ENCODE measurements at places on chromosomes 12 and 14.

GRCh38 chr14:36443374-36443773, 76.7 kb downstream of the NKX2-1 start:
- no peak for DNase-seq

DNA sequence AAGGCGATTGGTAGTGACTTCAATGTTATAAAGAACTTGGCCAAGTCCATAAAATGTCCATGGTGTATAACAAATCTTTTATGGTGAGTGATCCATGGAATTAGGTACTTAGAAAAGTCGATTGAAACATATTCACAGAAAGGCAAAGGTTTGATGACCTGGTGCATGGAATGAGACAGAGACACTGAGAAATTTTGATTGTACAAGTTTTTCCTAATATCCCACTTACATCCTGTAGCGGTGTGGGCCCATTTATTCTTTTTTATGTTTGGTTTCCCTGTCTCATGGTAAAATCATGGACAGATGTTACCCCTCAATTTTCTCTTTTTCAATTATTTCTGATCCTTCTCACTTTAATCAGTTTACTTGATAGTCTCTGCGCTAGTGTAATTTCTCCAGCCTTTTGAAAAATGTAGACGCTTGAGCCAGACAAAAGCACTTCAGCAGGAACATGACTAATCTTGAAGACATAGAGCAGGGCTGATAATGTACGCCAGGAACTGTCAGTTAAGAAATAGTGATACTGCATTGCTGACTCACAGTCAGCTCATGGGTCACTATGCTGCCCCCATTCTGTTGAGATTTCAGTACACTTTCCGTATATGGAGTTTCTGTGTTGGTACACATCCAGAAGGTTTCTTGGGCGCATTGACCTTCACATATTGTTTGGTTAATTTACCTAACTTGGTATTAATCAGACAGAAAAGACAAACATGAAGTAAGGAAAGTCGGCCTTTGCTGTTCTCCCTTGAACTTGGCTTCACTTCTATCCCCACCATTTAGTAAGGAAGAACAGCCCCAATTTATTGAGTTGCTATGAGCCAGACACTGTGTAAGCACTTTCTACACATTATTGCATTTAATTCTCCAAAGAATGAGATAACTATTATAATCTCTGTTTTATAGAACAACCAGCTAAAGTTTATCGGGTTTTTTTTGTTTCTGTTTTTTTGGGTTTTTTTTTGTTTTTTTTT, 841.7 kb downstream of the DIO2 start:
- peak; percentile 46 for DNase-seq

- no peak for DNase-seq
These were observed 181.1 kb downstream of the ALX1 start for GRCh38 chr12:85461127-85461526.

GRCh38 chr12:26238341-26239121, 43.2 kb downstream of the SSPN start:
- peak; percentile 40 for DNase-seq

GRCh38 chr14:20503898-20504297, 1.4 kb upstream of the RNASE10 start:
- no peak for DNase-seq

- no peak for DNase-seq
These were observed 216.4 kb downstream of the SLC25A21 start for GRCh38 chr14:36955967-36956366.

- no peak for DNase-seq
These were observed 19.3 kb downstream of the ZNF641 start for GRCh38 chr12:48331399-48331798.

DNA sequence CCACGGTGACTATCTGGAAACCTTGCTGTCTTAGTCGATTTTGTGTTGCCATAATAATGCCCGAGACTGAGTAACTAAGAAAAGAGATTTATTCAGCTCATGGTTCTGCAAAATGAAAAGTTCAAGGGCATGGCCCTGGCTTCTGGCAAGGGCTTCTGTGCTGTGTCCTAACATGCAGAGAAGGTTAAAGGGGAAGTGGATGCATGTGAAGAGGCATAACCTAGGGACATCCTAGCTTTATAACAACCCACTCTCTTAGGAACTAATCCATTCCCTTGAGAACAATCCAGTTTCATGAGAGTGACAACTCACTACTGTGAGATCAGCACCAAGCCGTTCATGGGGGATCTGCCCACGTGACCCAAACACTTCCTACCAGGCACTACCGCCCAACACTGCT, 11.5 kb downstream of the FLVCR2 start:
- no peak for DNase-seq

DNA sequence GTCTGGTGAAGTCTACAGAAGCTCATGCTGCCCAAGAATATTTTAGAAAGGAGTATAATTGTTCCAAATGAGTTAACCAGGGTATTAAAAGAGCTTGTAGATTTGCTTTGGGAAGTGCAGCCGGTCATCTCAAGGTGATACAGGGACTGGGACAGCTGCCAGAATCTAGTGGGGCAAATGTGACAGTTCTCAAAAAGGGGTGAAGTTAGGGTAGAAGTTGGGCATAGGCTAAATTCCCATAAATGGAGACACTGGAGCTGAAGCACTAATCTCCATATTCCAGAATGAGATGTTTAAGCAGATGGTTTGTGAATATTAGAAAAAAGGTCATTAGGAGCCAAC, 94.7 kb downstream of the ANO6 start:
- DNase-seq = no peak

- no peak for DNase-seq
These were observed 491.8 kb downstream of the NPAS3 start for GRCh38 chr14:33430414-33431035.

DNA sequence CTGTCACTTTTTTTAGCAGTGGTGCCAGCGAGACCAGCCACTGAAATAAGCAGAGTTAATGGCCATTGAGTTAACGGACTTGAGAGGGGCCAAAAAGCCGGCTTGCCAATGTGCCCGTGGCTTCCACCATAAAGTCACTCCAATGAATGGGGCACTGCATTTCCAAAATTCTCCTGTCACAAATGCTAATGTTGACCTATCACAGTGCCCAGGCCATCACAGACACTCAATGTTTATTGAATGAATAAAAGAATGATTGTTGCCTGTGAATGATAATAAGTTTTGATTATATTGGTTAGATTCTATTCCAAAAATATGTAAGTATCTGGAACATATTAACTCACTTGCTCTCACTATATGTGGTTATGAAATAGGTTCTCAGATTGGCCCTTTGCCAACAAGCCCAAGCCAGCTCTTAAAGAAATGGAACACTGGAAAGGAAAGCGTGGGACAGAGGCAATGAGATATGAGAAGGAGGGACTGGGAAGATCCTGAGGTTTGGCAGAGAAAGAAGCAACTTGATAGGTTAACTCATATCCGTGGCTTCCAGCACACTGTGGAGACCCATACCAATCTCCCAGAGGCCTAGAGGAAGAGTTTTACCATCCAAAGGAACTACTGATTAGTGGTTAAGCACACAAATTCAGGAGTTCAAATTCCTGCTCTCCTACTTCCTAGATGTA, 108.7 kb downstream of the BTG1 start:
- DNase-seq = peak; percentile 96

GRCh38 chr12:49716553-49716952, 9.3 kb upstream of the FMNL3 start:
- DNase-seq = no peak

GRCh38 chr12:116381744-116382685, 104.5 kb upstream of the MED13L start:
- peak; percentile 98 for DNase-seq

- no peak for DNase-seq
These were observed 108.9 kb downstream of the GPR135 start for GRCh38 chr14:59356312-59356711.

GRCh38 chr14:89327771-89328212, 89.2 kb downstream of the FOXN3 start:
- DNase-seq = no peak

GRCh38 chr14:96192975-96193805, 11.4 kb upstream of the BDKRB2 start:
- no peak for DNase-seq

DNA sequence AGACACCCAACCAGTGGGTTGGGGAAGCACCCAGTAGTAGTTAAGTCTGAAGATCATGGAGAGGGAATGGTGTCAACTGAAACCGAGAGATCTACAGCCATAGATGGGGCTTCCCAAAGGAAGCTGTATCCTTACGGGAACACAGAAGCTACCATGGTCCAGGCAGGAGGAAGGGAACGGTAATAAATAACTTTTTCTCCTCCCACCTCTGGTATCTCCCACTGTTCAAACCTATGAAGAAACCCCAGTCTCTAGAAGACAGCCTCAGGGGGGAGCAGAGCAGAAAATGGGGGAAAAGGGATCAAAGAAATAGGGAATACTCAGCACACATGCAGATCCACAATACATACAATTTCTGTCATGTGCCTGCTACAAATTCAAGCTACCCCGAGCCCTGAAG, 33.4 kb downstream of the ZNF605 start:
- no peak for DNase-seq

DNA sequence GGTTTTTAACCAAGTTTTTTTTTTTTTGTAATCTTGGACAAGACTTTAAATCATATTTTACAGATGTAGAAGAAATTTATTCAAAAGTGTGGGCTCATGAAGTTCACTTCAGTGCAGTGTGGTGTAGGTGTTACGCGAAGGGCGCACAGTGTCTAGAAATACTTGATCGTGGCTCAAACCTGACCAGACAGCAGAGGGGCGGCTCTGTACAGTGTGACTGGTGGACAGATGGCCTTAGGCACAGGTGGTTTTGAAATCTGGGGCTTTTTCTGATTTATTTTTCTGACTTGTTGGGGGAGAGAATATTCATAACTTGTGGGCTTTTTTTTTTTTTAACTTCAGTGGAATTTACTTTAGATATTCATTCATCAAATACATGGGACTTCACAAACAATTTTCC, 179.2 kb downstream of the PELI2 start:
- no peak for DNase-seq

DNA sequence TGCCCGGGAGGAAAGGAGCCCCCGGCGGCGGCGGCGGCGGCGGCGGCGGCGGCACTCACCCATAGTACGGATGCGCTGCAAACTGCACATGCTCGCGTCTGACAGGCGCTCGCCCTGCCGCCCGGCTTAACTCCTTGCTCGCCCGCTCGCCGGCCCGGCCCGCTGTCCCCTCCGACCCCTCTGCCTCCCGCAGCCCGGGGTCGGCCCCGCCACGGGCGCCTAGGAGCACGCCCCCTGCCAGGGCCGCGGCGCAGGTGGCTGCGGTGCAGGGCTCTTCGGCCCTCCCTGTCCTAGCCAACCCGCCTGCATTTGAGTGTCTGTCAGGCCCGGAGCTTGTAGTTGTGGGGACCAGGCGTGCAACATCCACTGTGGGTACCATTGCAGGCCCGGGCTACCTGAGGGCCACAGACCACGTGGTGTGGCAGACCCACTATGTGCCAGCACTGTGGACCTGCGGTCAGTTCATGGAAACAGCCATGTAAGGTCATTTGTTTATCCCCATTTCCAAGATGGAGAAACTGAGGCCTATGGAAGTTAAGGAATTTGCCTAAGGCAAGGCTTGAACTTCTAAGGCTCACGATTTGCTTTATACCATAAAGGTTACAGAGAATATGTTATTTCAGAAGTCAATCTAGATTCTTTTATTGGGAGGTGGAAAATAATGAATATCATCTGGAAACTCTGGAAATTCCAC, 17.6 kb upstream of the PLEKHH1 start:
- DNase-seq = no peak

DNA sequence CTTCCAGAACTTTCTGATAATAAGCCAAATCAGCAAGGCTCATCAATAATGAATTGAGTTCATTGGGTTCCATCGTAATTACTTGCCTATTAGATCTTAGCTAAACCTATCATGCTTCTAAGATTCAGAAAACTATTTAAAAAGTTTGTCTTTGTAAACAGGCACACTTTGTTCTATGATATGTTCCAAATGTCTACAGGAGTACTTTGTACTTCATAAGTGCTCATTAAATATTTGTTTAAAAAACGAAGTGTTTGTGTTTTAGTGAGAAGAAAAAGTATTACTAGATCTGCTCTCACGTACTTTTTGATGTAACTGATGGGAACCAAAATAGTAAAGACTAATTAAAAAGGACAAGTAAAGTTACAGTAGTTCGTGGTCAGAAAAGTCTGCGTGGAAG, 172.8 kb upstream of the FLRT2 start:
- no peak for DNase-seq

DNA sequence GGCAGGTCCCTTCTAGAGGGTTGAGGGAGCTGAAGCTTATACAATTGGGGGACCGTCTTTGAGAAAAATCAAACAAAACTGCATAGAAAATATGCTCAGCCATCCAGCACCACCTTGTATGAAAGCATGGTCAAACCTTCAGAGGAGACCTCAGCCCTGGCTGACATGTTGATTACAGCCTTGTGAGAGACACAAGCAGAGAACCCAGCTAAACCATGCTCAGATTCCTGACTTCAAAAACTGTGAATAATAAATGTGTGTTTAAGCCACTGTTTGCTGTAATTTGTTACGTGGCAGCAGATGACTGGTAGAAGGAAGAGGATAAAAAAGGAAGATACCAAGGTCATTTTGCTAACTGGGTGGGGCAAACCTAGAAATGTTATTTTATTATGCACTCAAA, 115.7 kb downstream of the NUAK1 start:
- DNase-seq = no peak

- no peak for DNase-seq
These were observed 120.7 kb upstream of the PWP1 start for GRCh38 chr12:107564946-107565345.

GRCh38 chr14:93748208-93749075, 39.8 kb downstream of the PRIMA1 start:
- DNase-seq = no peak

DNA sequence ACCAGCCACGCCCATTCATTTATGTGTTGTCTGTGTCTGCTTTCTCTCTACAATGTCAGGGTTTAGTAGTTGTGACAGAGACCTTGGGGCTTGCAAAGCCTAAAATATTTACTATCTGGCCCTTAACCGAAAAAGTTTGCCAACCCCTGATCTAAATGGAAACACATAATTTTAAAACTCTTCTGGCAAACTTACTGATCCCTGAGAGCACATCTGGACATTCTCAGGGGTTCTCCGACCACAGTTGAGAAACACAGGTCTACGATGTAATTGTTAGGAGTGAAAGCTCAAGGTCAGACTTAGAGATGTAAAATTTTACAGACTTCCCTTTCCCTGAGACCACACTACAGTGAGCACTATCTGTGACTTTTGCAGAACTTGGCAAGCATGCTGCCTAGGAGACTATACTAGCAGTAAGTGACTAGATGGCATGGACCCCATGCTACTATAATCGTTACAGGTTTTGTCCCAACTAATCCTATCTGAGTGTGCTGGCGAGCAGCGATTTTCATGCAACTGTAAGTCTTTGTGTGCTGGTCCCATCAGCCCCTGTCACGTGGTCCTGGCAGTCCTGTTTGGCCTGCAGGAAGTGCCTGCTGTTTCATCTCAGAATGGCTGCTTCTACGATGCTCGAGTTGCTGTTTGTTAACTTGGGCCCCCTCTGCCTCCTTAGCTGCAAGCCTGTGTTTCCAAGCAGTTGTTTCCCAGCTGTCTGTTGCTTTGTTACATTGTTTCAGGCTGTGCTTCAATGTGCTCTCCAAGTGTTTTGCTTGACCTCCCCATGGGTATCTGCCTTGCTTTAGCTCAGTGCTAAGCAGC, 21.6 kb downstream of the TMTC2 start:
- no peak for DNase-seq

DNA sequence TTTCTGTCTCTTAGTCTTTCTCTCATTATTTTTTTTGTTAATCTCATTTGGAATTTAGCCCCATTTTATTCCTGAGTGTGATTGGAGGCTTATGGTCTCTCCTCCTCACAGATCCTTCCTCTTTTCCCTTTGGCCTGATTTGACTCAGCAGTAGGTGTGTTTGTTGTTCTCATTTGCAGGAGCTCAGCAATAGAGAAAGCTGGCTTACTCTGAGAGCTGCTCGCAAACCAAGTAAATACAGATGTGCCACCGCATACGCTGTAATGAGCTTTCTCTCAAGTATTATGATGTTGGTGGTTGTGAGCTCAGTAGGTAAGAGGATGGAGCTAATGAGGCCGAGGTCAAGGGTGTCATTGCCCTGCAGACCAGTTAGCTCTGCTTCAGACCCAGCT, 206.5 kb downstream of the ETV6 start:
- no peak for DNase-seq
